Body of pancreas (tissue), 4 donors: ENCODE measurements at places on chromosomes 2 and 18. TPM values are rescaled to one million over a fixed set of nuclear protein-coding genes. Genes with fewer than 3 reads are reported as not detected.

- DNase-seq: no peak
Observed at GRCh38 chr2:64457524-64457923, 3.6 kb downstream of the LGALSL start.

GRCh38 chr2:17901246-17901645 lies 22.8 kb downstream of the KCNS3 start:
- no peak for DNase-seq

GRCh38 chr2:53448591-53448990 lies 319.0 kb upstream of the CHAC2 start:
- DNase-seq: no peak

DNA sequence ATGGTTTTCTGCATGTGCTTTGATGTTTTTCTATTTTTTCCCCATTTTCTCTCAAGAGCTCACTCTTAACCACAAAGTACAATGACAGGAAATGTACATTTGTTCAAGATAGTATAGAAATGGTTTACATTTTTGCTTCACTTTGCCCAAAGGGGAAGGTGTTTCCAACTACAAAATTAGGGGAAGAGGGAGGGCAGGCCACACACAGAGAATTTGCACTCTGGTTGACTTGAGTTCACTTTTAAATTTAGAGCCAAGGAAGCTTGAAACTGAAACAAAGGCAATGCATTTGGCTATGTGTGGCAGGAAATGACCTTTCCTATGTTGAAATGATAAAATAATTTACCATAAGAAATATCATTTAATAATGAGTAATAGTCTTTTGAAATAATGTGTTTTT lies 19.1 kb upstream of the VIT start:
- no peak for DNase-seq

DNA sequence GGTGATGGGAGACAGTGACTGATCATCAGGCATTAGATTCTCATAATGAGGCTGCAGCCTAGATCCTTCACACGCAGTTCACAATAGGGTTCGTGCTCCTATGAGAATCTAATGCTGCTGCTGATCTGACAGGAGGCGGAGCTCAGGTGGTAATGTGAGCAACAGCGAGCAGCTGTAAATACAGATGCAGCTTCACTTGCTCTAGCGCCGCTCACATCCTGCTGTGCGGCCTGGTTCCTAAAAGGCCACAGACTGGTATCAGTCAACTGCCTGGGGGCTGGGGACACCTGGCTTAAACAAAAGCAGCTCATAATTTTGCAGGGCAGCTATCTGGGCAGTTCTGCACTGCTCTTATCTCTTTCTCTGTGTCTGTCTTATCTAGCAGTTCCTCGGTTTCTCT lies 20.4 kb upstream of the CD226 start:
- DNase-seq: no peak

GRCh38 chr18:74064510-74064909 lies 83.1 kb downstream of the FBXO15 start:
- DNase-seq: no peak

GRCh38 chr18:6256521-6256920 lies 158.2 kb downstream of the L3MBTL4 start:
- DNase-seq: no peak

DNA sequence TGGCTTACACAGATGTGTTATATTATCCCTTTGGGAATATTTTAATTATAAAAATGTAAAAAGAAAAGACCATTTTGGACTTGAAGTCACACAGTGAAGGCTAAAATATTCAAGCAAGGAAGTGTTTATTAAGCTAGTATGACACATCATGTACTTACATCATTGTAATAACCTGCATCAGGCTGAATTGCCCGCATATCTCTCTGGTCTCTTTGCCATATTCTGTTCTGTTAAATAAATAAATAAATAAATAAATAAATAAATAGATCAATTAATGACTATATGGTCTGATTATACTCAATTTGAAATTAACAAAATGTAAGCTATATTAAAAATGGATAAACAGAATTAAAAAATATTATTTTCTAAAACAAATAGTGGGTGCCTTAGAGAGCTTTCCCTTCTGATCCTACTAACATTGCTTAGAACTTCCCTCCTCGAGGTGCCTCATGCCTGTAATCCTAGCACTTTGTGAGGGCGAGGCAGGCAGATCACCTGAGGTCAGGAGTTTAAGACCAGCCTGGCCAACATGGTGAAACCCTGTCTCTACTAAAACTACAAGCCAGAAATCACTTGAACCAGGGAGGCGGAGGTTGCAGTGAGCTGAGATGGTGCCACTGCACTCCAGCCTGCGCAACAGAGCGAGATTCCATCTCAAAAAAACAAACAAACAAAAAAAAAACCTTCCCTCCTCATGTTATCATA lies 42.0 kb downstream of the WDR33 start:
- DNase-seq: no peak

- no peak for DNase-seq
Observed at GRCh38 chr18:35694808-35695207, 113.3 kb downstream of the GALNT1 start.

DNA sequence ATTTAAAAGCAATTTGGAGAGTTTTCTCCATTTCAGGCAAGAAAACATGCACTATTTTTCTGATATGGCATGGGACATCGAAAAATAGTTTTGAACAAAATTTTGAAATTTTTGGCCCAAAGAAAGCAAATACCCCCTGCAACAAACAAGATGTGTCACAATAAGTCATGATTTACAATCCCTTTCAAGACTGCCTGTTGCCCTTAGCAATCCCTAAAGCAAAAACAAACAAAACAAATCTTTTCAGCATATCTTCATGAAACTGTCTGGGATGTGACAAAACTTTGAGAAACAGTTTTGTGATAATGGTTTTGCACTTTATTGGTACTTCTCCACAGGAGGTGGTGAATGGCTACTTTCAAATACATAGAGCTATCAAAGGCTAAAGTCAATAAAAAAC lies 1888.7 kb upstream of the PIK3C3 start:
- DNase-seq: no peak

- no peak for DNase-seq
Observed at GRCh38 chr2:231886071-231886681, 40.0 kb downstream of the NPPC start.

DNA sequence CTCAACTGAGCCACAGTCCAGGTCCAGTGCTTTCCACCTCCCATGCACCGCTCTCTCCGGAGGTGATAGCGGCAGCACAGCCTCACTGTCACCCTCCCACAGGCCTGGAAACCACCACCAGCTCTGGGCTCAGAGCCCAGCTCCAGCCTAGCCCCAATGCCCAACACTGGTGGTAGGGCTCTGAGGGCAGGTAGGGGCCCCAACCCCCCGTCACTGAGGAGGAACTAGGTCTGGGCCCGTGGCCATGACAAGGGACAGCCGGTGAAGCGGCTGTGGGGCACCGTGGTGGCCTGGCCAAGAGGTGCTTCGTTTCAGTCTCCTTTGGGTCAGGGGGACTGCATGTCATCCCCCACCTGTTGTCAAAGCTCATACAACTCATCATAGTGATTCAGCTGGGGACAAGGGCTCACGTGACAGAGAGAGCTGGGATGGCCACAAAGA lies 5.5 kb upstream of the TMEM214 start:
- no peak for DNase-seq

DNA sequence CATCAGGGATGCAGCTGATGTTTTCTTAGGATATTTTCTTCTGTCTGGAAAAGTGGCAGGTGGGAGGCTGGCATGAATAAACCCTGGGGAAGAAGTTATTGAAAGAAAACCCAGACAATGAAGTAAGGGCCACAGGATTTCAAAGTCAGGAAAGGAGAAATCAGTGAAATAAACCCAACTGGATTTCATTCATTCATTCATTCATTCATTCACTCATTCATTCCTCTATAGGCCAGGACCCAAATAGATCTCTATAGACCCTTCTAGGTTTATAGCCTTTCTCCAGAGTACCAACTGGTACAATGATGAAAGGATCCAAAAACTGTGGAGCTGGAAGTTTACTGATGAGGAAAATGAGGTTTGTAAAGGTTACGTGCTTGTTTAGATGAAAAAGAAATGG lies 67.3 kb upstream of the DNMT3A start:
- no peak for DNase-seq

- no peak for DNase-seq
Observed at GRCh38 chr2:8569332-8569930, 112.4 kb upstream of the ID2 start.

- DNase-seq: no peak
Observed at GRCh38 chr2:216348756-216349308, 23.5 kb downstream of the MARCHF4 start.

- no peak for DNase-seq
Observed at GRCh38 chr2:65395621-65396347, 36.6 kb downstream of the SPRED2 start.

DNA sequence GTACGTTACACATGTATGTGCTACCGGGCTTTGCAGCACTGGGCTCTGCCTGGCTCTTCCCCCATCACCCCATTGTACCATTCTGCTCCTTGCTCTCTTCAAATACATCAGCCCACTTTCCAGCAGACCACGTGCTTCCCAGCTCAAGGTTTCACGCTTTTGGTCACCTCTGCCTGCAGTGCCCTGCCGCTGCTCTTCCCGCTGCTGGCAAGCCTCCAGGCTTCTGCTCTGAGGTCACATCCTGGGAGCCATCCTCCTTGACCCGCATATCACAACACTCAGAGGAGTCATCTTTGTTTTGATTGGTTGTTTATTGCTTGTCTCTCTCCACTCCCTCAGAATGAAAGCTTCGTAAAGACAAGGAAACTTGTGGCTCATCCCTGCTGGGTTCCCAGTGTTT lies 34.1 kb downstream of the KIF5C start:
- no peak for DNase-seq

- DNase-seq: peak; percentile 72
Observed at GRCh38 chr18:12011957-12012549, 30.7 kb downstream of the IMPA2 start.

DNA sequence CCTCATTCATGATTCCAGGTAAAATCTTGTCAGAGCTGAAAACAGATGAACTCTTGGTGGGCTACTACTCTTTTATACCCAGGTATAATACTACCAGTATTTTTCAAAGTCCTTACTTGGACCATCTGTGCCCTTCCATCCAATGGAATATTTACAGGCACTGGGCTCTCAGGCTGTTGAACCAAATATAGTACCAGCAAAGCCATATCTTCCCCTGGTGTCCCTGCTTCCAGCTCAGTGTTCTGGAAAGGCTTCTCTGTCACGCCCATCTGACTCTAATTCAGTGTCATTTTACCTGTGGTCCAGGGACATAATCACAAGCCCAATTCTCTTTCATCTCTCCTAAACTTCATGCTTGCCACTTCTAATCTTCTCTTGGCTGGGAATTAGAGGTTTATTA lies 119.2 kb upstream of the STK17B start:
- DNase-seq: no peak

DNA sequence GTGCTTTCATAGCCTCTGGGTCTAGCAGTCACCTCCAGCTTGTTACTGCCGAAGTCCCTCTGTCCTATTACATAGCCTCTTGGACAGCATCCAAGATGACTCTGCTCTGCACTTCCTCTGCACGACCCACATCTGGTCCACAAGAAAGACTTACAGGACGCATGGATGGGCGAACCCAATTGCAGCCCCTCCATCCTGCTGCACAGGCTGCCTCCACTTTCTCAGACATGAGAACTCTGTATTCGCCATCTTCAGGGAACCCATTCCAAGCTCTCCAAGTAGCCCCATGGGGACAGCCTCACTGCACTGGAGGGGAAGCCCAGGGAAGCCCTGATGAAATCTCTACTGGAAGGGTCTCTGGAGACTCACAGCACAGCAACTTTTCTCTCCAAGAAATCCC lies 172.1 kb downstream of the GFPT1 start:
- DNase-seq: no peak

Gene COLEC11
- 11.5 TPM for total RNA-seq

Gene INHA
- 0.66 TPM for total RNA-seq

Gene RAPH1
- total RNA-seq: 11.9 TPM

Gene ELP2
- 56.8 TPM for total RNA-seq

Gene KCNF1
- not detected for total RNA-seq

Gene SCYGR4
- not detected for total RNA-seq

Gene PDE11A
- total RNA-seq: 4.0 TPM

Gene POTEC
- 4.0 TPM for total RNA-seq

Gene CMPK2
- total RNA-seq: 6.9 TPM

Gene DSG1
- not detected for total RNA-seq

Gene TDRD15
- 0.33 TPM for total RNA-seq

Gene EGR4
- total RNA-seq: not detected

Gene LYG2
- total RNA-seq: not detected

Gene PAX8
- total RNA-seq: 0.52 TPM
